ENCODE measurements at places on chromosomes 2 and 18.

DNA sequence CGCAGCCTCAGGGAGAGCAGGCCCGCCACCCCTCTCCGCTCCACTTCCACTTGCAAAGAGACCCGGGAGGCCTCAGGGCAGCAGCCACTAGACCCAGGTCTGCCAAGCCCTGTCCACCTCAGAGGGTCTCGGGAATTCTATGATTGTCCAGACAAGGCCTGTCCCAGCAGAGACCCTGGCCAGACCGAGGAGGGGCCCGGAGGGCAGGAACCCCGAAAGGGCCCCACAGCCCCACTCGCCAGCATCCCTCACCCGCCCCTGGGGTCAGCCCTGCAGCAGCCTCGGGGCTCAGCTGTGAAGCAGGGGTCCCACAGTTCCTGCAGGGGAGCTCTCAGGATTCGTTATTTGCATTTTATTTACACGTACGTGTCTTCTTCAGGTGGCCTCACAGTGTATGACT is 269.5 kb downstream of the EIPR1 start:
- no peak for DNase-seq

DNA sequence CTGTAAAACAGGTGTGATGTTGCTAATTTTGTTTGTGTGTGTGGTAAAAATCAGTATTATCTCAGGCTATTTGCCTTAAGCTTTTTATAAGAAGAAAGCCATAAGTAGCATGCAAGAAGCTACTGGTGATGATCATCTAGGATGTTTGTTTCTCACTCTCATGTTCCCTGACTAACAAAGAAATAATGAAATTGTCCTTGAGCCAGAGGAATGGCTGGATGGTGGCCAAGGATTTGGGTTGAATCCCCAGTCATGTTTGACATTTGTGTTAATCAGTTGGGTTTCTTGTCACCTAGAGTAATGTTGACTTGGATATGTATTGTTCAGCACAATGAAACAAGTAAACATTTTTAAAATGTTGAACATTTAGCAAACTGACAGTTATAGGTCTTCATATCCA is 496.8 kb upstream of the ZEB2 start:
- DNase-seq = no peak

DNA sequence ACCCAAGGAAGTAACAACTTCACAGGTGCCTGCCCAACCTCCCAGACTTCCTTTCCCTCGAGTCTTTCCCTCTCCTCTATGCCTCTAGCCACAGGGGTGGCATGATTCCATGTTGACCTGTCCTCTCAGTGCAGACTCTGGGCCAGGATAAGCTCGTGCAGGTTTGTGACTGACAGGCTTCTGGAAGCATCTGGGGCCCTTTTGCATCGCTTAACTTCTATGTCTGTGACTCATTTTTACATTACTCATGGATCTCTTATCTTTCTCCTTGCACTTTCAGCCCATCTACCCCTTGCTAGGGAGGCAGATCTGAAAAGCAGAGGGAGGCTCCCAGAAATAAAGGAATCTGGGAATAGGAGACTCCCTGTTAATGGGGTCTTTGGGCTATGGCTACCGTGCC is 98.5 kb upstream of the RIOK3 start:
- DNase-seq = no peak

- no peak for DNase-seq
Observed at GRCh38 chr2:78940998-78941397, 84.5 kb upstream of the REG3G start.

DNA sequence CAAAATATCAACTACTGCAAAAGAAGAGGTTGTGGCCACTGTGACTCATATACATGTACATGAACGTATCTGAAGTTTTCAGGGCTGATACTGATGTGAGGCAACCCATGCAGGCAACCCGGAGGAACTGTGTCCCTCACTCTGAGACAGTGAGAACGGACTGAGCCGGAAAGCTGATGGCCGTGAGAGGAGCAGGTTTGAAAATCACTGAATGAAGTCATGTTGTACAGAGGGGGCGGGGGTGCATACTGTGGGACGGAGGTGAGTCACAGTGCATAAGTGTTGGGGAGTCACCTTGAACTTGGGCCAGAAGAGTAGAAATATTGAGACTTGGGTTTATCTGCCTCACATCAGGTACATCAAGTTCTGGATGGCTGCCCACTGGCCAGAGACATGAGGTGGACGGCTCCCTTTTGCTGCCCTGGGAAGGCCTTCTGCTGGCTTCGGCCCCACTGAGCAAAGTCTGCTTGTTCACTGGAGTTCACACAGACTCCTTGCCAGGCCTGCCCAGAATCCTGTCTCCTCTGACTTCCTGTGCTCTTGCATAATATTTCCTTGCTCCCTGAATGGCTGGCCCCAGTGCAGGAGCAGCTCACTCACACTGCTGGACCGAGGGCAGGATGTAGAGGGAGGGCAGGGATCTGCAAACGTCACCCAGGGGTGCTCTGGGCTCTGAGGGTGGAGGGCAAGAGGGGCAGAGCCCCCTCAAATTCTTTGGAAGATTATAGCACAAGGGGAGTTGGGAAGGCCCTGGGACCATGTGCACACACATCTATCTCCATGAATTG is 18.1 kb downstream of the EPAS1 start:
- no peak for DNase-seq

DNA sequence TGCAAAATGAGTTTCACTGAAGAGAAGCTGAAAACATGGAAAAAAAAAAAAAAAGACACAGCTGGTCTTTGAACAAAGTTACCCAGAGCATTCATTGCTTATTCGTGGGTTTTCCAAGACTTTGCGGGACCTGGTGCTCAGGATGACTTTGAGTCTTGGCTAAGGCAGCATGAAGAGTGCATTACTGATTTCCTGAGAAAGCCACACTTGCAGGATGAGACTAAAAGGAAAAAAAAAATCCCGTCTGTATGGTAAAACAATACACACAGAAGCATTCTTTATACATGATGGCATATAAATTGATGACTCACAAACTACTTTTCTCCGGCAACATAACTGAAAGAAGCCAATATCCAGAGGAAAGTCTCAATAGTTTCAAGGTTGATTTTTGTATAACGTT is 195.4 kb downstream of the SPP2 start:
- DNase-seq = no peak

DNA sequence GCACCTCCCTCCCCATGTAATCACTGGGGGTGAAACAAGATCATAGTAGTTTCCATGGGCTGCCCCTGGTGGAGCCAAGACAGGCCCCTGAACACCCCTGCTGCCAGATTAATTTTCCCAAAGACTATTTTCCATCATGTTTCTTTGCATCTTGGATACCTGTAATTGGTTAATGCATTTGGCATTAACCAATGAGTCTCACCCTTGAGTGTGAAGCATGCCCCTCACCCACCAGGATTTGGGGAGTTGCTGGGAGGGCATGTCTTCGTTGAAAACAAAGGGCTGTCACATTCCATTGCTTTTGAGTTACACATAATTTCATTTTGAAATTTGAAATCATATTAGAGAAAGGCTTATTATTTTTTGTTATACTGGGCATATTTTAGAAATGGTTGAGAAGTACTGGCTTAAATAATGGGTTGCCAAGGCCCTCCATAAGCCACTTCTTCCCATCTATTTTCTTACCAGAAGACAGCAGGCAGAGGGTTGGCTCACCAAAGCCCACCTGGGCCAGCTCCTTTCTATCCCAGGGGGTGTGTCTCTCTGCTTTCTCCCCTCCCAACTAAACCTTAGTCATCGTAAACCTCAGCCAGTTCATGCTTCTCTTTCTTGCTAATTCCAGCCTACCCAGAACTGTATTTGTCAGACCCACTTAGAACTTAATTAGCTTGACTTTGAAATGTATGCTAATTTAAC is 51.8 kb downstream of the ATIC start:
- DNase-seq = no peak

GRCh38 chr18:5058768-5059695 is 138.0 kb downstream of the AKAIN1 start:
- DNase-seq = no peak

- no peak for DNase-seq
Observed at GRCh38 chr2:190819840-190820301, 60.8 kb upstream of the GLS start.

DNA sequence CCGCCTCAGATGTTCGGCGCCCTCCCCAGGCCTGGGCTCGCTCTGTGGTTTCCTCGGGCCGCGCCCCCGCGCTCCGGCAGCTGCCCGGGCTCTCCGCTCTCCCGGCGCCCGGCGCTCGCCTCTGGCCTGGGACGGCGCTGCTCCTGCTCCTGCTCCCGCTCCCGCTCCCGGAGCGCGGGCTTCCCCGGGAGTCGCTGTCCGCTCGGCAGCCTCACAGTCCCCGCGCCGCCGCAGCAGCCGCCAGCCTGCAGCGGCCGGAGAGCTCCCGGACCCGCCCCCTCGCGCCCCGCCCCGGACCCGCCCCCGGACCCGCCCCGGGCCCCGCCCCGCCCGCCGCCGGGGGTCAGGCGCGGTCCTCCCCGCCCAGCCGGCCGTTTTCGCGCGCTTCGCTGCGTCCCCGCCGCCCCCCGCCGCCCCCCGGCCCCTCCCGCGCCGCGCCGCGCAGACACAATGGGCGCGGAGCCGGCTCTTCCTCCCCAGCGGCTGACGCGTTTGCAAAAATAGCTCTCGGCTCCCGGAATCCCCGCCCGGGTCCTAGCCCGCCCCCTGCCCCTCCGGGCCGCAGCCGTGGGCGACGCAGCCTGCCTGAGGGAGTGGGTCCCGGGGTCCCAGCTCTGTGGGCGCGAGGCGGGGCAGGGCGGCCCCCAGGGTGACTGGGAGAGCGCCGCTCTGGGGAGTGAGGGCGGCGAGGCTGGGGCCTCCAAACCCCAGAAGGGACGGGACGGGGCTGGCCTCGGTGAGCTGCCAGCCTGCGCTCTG is at the start of gene ARL4C:
TSS of gene ARL4C (minus strand) at position 247 of the 759 bp plus-strand sequence. CDS start 495 bp downstream, outside the sequence.
- DNase-seq = no peak

DNA sequence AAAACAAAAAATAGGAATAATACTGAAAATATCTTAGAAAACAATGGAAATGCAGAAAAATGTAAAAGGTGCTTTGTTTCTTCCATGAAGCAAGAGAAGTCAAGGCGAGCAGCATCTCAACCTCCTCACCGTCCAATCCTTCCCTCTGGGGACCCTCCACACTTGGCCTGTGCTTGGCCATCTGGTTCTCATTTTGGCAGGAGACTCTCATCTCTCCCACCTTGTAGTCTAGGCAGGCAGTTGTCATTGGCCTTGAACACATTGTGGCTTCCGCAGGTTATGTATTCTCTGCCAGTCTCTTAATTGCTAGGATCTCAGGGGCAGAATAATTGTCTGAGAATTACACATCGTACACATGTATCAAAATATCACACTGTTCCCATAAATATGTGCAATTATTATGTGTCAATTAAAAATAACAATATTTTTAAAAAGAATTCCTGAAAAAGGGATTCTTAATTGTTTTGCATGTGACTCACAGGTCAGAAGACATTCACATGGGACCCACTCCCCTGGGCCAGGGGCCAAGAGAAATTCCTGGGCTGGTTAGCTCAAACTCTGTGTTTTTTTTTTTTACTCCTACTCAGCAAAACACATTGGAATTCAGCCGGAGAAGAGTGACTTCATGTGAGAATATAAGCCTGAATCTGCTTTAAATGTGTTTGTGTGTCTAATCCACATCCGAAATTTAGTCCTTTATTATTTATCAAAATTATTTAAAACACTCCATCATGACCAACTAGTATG is 14.0 kb upstream of the ANKRD62 start:
- no peak for DNase-seq

DNA sequence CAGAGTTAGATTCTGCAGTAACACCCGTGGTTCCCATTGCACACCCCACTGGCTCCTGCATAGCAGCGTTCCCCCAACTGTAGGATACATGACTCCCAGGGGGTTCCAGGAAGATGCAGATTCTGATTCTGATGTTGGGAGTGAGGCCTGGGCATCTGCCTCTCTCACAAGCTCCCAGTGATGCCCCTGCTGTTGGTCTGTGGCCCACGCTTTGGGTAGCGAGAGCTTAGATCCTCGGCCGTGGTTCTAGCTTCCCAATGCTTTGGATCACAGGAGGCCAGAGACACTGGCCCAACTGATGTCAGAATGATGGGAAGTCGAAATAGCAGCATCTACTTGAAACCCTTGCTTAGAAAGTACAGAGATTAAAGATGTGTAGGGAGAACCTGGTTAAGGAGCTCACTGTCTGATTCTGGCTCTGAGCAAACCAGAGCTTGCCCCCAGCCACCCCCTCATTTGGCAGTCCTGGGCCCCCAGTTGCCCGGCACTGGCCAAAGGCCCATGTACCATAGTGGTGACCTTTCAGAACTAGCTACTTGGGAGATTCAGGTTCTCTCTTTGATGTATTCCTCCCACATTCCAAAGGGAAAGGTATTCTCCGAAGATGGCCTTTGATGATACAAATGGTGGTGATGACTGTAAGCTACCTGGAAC is 197.5 kb downstream of the FAM210A start:
- DNase-seq = no peak

DNA sequence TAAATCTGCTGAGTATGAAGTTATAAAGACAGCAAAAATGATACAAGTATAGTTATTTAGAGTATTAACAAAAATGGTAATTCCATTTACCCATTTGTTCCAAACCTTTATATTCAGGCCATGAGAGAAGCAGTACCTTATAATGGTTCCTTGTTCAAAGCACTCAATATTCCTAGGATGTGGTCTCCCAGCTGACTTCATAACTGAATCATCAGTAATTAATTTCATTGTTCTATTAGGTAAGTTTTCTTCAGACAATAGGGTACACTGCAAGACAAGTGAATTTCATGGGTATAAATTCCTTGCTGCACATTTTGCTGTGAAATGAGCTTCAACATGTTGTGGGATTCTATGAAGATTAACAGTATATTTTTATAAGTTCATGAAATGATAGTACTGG is 550.8 kb upstream of the ZEB2 start:
- no peak for DNase-seq

- DNase-seq = no peak
Observed at GRCh38 chr2:237591141-237591881, 777 bp upstream of the RAB17 start.

- no peak for DNase-seq
Observed at GRCh38 chr2:120448961-120449810, 103.2 kb downstream of the INHBB start.

DNA sequence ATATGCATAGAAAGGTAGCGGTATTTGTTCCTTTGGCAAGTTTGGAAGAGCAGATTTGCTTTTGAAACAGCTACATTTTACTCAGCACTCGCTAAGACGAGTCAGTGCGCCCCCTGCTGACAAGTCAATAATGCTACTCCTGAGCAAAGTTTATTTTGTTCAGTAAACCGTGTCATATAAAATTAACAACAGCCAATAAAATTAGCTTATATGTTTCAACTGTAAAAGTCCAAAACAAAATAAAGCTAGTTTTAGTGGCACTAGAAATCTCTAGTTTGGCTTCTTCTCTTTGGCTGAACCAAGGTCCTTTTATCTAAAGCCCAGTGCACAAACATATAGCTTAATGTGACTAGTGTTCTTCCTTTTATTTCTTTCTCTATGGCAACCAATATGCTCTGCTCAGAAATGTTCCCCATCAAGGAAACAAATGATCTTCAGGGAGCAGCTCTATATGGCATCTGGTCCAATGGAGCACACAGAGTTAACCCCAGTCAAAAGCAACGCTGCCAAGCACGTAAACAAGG is 4.2 kb upstream of the POU3F3 start:
- peak; percentile 85 for DNase-seq

DNA sequence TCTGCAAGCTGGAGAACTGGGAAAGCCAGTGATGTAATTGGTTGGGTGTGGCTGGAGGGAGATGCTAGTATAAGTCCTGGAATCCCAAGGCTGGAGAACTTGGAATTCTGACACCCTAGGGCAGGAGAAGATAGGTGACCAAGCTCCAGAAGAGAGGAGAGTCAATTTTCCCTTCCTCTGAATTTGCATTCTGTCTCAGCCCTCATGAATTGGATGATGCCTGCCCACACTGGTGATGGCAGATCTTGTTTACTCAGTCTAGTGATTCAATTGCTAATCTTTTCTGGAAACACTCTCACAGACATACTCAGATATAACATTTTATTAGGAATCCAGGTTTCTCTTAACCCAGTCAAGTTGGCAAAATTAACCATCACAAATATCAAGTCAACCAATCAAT is 287.2 kb downstream of the RDH14 start:
- no peak for DNase-seq
